SJCRH30 (cell line): ENCODE measurements at places on chromosomes 4 and X. TPM values are rescaled to one million over a fixed set of nuclear protein-coding genes. Genes with fewer than 3 reads are reported as not detected.

DNA sequence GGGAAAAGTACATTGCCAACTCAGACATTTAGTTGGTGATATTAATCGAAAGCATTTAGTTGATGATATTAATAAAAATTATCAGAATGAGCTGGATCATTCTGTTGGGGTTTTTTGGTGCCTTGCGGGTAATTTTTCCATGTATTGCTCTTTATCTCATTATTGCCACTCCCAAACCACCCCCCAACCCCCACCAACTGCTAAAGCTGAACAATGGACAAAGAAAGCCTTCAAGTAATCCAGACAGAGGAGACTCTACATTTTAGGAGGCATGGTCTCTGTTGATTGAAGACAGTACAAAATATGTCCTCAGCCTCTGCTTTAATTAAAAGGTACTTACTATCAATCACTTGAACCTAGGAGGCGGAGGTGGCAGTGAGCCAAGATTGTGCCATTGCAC is 22.5 kb downstream of the PDK3 start:
- no peaks in the 10 kb centered on the region for H3K36me3 ChIP-seq
- H3K4me3 ChIP-seq = no peak overlapping the region
- no peak for DNase-seq
- H3K27ac ChIP-seq = no peak overlapping the region

The BEND2 gene
- not detected in 2 replicates for total RNA-seq

The GAB3 gene
- total RNA-seq = 0.03 TPM in 1 of 2 replicates, not detected in the other

- H3K36me3 ChIP-seq = no peaks in the 10 kb centered on the region
- DNase-seq = no peak
- H3K4me1 ChIP-seq = no peaks in the 10 kb centered on the region
- H3K27me3 ChIP-seq = no peaks in the 10 kb centered on the region
- no peak overlapping the region for H3K4me3 ChIP-seq
Measured at GRCh38 chr4:149713031-149713430, 102.6 kb downstream of the IQCM start.

The PNMA6A gene
- not detected in 2 replicates for total RNA-seq

The GABRG1 gene
- not detected in 2 replicates for total RNA-seq
